ENCODE measurements at places on chromosomes 3 and 15. TPM values are rescaled to one million over a fixed set of nuclear protein-coding genes. Genes with fewer than 3 reads are reported as not detected.

The CEMIP gene
- total RNA-seq, result 3.0 TPM

The ASB14 gene
- total RNA-seq, result not detected

The MCCC1 gene
- 26.5 TPM for total RNA-seq

The GP9 gene
- total RNA-seq, result not detected

The RFX7 gene
- total RNA-seq, result 4.9 TPM

The GPR27 gene
- not detected for total RNA-seq

The GOLGA8S gene
- not detected for total RNA-seq

The KCNMB3 gene
- 0.71 TPM for total RNA-seq

The CDAN1 gene
- 6.7 TPM for total RNA-seq
